HFFc6 (cell line): ENCODE measurements at places on chromosomes 6 and 20.

GRCh38 chr6:50661636-50662035, 51.7 kb upstream of the TFAP2D start:
- DNase-seq: no peak

DNA sequence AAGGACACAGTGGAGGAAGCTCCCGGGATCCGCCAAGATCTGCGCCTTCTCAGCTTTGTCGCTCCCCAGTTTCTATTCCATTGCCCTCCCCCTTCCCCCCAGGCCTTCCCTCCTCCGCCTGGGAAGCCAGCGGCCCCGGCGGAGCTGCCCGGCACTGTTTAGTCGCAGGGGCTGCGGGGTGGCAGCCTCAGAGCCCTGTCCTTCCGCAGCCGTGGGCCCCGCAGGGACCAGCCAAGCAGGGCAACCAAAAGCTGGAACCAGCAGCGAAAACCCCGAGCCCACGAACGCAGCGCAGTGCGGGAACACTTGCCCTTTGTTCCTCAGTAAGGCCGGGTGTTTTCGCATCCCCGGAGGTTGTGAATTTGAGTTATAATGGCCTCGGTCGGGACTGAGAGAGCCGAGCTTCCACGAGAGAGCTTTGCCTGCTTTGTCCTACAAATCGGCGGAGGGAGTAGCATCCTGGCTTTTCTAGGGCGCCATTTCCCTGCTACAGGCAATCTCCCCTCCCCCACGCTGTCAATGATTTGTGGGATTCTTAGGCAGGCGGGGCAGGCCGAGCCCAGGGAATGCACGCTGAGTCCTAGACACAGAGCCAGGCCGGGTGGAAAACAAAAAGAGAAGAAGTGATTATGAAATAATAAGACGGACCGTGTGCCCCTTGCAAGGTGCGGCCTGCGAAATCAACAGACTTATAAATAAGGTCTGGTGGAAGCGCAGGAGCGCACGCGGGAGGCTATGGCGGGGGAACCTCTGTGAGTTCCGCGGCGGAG, 4.0 kb upstream of the TUBB2B start:
- peak; percentile 68 for DNase-seq

DNA sequence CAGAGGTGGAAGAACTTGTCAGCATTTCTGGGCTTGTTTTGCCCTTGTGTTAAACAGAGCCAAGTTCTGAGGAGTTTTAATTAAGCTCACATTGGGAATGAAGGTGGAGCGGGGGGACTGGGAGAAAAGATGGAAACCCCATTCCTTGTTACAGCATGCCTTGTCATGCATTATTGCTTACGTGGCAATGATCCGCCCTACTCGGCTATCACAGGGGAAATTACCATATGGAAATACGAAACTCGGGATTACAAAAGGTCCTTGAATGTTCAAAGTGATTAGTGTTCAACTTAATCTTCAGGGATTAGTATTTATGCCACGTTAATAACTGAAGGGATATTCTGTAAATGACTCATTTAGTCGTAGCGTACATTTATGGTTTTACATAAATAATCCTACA, 86.4 kb downstream of the MAP3K7 start:
- no peak for DNase-seq

DNA sequence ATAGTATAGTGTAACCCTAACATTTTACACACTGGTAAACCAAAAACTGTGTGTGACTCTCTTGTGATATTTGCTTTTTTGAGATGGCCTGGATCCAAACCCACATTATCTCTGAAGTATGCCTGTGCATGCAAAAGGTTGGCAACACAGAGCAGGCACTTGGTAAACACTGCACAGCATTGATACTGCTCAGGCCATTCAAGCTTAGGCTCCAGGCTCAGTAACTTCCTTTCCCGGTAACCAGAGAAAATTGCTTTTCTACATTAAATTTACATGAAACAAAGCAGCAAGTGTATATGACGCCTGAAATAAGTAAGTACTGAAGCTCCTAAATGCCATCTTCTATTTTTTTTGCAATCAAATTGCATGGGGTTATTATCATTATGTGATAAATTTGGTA, 205.7 kb downstream of the EPM2A start:
- no peak for DNase-seq

GRCh38 chr20:35586751-35587425, 28.7 kb upstream of the SPAG4 start:
- DNase-seq: no peak

DNA sequence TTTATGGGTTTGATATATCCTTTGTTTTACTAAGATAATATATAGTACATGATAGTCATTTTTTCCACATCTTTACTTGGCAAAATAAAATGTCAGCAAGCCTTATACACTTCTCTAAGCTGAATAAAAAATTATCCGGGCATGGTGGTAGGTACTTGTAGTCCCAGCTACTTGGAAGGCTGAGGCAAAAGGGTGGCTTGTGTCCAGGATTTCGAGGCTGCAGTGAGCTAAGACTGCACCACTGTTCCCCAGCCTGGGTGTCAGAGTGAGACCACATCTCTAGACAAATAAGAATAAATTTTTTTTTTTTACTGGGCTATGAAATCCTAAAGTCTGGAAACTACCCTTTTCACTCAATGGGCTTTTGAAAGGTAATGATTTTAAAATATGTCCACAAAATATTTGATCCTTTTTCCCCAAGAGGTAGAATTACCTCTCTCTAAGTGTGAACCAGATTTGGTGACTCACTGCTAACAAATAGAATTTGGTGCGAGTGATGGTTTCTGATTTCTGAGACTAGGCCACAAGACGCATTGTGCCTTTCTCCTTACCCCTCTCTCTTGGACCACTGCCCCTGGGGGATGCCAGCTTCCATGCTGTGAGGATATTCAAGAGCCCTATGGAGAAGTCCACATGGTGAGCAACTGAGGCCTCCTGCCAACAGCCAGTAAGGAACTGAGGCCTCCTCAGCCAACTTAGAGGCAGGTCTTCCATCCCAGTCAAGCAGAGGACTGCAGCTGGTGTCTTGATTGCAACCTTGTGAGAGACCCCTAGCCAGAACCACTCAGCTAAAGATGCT, 84.2 kb upstream of the ZNFX1 start:
- no peak for DNase-seq

GRCh38 chr6:70506321-70506720, 60.4 kb upstream of the SDHAF4 start:
- no peak for DNase-seq

DNA sequence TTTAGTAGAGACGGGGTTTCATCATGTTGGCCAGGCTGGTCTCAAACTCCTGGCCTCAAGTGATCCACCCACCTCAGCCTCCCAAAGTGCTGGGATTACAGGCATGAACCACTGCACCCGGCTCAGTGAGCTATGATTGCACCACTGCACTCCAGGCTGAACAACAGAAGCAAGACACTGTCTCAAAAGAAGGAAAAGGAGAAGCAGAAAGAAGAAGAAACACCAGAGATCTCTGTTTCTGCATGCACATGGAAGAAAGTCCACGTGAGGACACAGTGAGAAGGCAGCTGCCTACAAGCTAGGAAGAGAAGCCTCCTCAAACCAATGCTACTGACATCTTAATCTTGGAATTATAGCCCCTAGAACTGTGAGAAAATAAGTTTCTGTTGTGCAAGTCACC, 16.0 kb downstream of the ECT2L start:
- no peak for DNase-seq

DNA sequence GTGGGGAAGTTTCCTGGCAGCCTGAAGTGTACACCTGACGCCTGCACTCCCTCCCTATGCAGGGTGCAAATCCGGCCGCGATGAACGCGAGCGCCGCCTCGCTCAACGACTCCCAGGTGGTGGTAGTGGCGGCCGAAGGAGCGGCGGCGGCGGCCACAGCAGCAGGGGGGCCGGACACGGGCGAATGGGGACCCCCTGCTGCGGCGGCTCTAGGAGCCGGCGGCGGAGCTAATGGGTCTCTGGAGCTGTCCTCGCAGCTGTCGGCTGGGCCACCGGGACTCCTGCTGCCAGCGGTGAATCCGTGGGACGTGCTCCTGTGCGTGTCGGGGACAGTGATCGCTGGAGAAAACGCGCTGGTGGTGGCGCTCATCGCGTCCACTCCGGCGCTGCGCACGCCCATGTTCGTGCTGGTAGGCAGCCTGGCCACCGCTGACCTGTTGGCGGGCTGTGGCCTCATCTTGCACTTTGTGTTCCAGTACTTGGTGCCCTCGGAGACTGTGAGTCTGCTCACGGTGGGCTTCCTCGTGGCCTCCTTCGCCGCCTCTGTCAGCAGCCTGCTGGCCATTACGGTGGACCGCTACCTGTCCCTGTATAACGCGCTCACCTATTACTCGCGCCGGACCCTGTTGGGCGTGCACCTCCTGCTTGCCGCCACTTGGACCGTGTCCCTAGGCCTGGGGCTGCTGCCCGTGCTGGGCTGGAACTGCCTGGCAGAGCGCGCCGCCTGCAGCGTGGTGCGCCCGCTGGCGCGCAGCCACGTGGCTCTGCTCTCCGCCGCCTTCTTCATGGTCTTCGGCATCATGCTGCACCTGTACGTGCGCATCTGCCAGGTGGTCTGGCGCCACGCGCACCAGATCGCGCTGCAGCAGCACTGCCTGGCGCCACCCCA, 1.2 kb downstream of the GPR6 start:
- no peak for DNase-seq

DNA sequence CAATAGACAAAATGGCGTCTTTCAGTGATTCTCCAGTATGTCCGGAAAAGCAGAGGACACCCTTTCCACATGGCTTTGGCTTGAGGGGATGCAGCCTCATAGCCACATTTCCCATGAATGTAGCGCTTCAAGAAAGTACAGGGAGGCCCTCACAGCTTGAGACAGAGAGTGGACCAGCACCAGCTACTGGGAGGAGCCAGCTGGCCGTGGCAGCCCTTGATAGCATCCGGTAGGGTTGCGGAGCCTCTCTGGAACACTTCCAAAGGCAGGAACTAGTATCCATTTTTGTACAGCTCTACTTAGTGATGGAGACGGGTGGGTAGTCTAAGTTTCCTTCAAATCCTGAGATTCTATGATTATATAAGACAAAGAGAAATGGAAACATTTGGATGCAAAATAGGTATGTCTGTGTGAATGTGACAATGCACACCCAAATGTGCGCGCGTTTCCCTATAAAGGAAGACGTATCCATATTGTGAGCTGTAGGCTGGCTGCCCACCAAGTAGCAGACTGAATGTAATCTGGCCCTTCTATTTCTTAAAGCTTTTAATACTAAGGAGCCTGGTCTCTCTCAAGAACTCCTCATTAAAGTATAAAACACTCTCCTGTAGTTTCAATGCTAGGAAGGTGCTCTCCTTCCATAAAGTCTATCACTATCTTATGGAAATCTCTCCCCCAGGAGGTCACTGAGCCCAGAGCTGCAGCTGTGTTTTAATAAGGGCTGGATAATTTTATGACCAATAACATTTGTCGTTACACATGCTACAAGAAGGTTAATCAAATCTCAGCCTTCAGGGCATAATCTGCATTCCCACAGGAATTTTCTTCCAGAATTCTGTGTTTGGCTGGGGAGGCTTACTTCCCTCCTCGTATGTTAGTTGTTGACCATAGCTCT, 74.0 kb downstream of the SOBP start:
- no peak for DNase-seq

DNA sequence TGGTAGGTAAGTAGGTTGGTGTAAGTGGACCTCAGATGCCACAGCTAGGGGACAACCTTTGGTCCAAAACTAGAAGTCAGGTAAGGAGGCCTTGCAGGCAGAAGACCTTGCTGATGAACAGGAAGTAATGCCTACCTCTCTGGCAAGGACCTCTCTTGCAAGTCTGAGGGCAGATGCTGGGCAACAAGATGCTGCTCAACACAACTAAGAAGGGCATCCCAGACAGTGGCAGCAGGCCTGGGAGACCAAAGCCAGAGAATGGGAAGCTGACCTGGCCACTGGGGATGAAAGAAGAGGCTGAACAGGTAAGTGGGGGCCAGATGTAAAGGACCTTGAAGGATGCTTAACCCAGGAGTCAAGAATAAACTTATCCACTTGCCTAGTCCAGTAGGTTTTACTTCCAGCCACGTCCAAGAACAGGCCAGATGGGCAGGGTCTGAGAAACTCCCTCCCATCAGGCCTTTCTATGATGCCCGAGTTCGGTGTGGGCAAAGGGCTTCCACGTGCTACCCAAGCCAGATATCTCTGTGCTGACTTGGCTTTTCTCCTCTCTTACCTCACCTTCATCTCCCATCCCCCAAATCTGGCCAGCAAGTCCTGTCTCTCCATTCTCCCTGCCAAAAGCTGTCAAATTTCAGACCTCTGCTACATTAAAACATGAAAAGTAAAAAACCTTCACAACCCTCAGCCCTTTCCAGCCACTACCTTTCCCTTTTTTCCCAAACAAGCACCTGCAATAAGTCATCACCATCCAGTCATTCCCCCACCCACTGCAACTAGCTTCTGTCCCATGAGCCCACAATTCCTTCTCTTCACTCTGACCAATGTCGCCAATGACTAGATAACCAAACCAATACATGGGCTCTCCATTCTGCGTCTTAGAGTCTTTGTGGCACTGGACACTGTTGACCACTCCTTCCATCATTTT, 11.5 kb upstream of the PLCG1 start:
- no peak for DNase-seq

DNA sequence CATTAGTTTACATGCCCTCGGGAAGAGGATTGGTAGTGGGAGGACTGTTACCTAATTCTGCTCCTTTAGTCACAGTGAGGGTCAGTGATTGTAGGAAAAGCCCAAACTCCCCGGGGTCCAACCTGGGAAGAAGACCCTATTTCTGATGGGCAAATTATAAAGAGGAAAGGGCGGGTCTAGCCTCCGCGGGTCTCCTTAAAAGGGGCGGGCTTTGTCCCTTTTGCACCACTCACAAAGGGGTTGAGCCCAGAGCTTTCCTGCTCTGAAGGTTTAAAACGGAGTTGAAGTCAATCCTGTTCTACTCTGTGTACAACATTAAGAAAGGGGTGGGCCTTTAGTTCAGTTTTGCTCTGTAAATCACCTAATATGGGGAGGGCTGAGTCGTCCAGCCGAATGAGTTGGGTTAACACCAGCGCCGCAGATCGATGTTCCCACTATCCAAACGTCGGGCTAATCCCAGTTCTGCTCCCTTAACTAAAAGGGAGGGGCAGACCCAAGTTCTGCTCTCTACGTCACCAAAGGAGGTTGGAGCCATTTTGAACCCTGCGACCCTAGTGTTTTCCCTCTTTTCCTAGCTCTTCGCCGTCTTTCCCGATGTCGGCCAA, 920 bp upstream of the RNF5 start:
- DNase-seq: no peak

DNA sequence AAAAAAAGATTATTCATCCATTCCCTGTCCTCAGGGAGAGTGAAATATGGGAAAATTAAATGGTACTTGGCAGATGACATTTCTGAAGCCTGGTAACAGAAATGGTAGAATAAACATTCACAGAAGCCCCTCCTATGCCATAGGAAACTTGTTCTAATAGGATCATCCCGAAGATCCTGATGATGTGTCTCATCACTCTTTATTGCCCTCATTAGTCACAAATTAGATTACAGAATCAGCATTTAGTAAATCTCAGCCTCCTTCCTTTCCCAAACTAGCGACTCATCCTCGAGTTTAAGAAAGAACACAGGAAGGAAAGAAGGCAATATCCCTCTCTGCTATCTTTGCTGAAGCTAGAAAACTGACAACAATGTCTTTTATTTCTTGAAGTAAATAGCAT, 154.4 kb downstream of the TMEM200A start:
- DNase-seq: peak; percentile 25

DNA sequence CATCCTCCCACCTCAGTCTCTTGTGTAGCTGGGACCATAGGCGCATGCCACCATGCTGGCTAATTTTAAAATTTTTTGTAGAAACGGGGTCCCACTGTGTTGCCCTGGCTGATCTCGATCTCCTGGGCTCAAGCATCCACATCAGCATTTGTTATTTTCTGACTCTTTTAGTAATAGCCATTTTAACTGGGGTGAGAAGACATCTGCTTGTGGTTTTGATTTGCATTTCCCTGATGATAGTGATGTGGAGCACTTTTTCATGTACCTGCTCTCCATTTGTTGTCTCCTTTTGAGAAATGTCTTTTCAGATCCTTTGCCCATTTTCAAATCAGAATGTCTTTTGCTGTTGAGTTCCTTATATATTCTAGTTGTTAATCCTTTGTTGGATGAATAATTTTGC, 22.2 kb upstream of the TULP4 start:
- no peak for DNase-seq
